Eye (tissue), 1 donor: ENCODE measurements at places on chromosomes 2 and 18.
A peak's percentile ranks its signal among the peaks of the same experiment; 100 is the strongest.

DNA sequence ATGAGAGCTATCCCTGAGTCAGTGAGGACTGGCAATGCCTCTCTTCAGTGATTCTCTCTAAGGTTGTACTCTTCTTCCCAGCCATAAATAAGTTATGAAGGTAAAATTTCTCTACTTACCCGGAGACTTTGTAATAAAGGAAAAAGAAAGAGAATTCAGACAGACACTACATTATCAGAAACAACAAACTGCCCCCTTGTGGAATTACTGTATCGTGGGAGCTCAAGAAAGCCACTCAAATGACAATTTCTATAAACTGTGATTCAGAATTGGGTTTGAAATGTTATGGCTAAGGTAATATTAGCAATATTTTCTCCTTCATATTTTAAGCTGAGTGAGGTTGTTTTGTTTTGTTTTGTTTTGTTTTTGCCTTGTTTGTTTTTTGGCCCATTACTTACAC, 155.8 kb upstream of the TANK start:
- no peak for DNase-seq

DNA sequence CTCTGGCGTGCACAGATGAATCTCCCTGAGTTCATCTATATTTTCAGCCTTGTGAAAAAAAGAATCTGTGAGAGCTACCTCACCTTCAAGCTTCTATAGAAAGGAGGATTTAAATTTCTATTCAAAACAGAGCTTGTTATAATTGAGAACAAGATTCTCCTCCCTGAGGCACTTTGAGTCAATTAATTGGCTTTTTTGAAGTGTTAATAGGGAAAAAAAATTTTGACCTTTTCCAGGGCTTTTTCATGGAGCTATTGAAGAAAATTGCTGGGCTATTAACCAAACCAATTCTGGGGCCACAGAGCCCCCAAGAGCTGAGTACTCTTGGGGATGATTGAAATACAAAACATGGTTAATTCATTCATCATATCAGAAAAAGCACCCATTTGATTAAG, 225.1 kb downstream of the CMPK2 start:
- no peak for DNase-seq

DNA sequence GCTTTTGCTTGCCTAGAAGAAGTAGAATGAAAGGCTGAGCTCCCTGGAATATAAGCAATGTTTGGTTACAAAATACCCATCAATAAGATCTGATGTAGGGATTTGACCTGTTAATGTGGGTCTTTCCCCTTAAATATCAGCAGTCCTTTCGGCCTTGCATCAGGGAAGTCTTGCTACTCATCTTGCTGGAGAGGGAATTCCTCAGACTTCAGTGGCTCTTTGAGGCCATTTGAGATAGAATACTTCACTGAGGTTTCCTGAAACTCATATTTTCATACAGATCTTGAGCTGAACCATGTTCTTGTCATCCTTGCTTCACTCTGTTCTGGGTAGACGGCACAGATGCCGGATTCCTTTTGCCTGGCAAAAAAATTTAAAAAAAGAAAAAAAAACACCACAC, 3.9 kb downstream of the TWIST2 start:
- peak; percentile 12 for DNase-seq

- no peak for DNase-seq
Observed at GRCh38 chr18:55268151-55268601, 308.9 kb upstream of the CCDC68 start.
